ENCODE measurements at places on chromosomes 2 and 18. TPM values are rescaled to one million over a fixed set of nuclear protein-coding genes. Genes with fewer than 3 reads are reported as not detected.

Gene POTEJ
- under 0.01 TPM for total RNA-seq

DNA sequence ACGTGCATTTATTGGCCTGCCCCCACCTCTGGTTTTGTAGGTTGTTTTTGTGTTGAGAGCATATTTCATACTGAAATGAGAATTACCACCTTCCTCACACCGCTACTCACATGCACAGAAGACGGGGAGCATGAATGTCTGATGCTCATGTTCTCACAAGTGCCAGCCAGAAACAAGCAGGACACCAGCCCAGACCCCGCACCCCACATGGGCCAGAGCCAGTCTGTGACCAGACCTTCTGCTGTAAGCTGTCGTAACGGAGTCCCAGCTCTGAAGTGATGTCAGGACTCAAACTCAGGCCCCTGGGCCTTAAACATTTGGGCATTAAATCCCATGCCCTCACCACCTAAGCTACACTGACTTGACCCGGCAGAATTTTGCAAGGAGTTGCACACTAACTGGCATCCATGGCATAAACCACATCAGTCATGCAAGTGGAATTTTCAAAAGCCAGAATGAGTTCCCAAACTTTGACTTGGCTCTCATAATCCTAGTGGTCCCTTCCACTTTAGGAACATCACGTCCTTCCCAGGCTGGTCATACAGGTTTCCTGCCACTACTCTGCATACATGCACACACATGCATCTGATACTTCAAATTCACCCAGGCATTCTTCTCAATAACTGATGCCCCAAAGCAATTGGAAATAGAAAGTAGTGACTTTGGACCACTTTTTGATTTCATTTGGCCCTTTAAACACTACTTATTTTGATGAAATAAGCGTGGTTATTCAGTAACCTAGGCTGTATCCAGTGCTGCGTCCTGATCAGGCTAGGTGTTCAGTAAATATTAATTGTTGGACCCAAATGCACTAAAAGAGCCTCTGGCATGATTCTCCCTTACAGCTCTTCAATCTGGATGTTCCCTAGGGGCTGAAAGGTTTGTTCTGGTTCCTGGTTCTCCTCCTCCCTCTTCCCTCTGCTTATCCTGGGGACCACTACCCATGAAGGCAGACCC, 223.1 kb upstream of the ID2 start:
- DNase-seq: no peak

DNA sequence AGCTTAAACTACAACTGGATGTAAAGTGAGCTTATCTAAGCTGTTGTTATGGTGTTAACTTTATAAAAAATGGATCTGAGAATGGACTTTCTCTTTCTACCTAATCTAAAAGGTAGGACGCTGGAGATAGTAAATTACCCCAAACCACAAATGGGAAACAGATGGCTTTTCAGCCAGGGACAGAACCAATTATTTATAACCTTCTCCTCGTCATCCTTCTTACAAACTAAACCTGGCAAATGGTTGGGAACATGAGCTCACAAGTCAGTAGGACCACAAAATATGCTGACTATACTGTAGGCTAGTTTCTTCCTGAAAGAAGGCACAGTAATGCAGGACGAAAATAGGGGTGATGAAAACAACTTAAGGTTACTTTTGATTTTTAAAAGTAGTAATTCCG, 32.7 kb upstream of the ZDBF2 start:
- DNase-seq: no peak

DNA sequence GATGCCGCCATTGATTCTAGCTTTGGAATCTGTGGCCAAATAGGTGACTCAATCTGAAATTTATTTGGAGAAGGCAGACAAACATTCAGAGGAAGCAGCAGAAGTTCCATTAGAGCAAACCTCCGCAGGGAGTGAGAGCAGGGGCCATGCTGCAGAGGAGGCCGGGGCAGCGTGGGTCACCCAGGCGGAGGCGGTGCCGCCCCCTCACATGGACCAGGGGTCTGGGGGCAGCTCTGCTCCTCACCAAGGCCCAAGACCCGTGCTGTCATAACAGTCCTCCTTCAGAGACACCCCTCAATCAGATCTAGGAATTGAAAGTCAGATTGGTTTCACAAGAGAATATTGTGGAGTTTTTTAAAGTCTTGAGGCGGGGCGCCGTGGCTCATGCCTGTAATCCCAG, 92.4 kb downstream of the GBX2 start:
- no peak for DNase-seq

Gene AQP12A
- total RNA-seq: not detected

Gene MAB21L4
- total RNA-seq: not detected

DNA sequence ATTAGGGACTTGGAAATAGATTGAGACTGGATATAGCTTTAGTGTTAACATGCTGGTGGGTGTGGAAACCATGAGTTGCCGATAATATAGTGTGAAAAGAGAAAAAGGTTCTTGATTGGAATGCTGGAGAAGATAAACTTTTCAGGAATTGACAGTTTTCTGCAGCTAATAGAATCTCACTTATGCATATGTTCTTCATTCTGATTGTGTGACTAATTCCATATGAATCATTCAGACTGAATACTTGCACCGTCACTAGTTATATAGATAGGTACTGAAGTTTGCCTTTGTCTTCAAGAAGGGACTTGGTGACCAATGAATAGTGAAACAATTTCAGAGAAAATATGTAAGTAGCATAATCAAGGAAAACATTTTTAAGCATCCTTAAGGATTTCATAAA, 225.7 kb upstream of the FOSL2 start:
- DNase-seq: no peak

- no peak for DNase-seq
These were observed 96.7 kb downstream of the CRACDL start for GRCh38 chr2:98839292-98839691.

Gene UGT1A4
- not detected for total RNA-seq

DNA sequence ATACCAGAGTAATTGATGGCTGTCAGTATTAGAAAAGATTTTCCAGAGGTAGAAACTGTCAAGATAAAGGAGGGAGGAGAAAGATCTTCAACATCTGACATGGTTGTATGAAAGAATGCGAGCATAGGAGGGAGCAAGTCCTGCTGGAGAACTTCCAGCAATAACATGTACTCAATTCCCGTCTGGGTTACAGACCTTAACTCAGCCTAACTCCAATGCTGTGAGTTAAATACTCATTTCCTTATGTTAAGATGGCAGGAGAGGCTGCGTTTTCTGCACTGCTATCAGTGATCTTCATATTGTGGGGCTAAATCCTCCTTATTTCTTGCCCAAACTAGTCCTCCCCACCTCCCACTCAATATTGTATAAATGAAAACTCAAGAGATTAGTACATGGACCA, 6.7 kb upstream of the CERS6 start:
- no peak for DNase-seq

- DNase-seq: no peak
These were observed 621.4 kb downstream of the NYAP2 start for GRCh38 chr2:226020956-226021355.

- no peak for DNase-seq
These were observed 8.6 kb downstream of the AGFG1 start for GRCh38 chr2:227480528-227480927.

Gene SULT1C3
- not detected for total RNA-seq

- no peak for DNase-seq
These were observed 13.2 kb upstream of the MAP4K4 start for GRCh38 chr2:101684313-101684712.
